ENCODE measurements at places on chromosomes 1 and 21.

GRCh38 chr1:97869441-97869840, 51.4 kb downstream of the DPYD start:
- DNase-seq = no peak
- H3K27ac ChIP-seq = no peak overlapping the region
- H3K4me3 ChIP-seq = no peak overlapping the region
- peaks cover 8% of the 10 kb centered on the region for H3K4me1 ChIP-seq

GRCh38 chr1:239601108-239601507, 214.7 kb downstream of the CHRM3 start:
- no peaks in the 10 kb centered on the region for H3K27me3 ChIP-seq
- no peak overlapping the region for H3K4me3 ChIP-seq
- DNase-seq = no peak
- H3K4me1 ChIP-seq = no peaks in the 10 kb centered on the region
- H3K27ac ChIP-seq = no peak overlapping the region
- H3K36me3 ChIP-seq = no peaks in the 10 kb centered on the region

GRCh38 chr21:36749935-36750575, 51.1 kb downstream of the SIM2 start:
- no peak overlapping the region for H3K27ac ChIP-seq

- no peak overlapping the region for H3K27ac ChIP-seq
- no peaks in the 10 kb centered on the region for H3K4me1 ChIP-seq
- no peak for DNase-seq
- H3K27me3 ChIP-seq = no peaks in the 10 kb centered on the region
- no peaks in the 10 kb centered on the region for H3K36me3 ChIP-seq
Measured at GRCh38 chr1:119391749-119392148, 23.2 kb downstream of the HAO2 start.

DNA sequence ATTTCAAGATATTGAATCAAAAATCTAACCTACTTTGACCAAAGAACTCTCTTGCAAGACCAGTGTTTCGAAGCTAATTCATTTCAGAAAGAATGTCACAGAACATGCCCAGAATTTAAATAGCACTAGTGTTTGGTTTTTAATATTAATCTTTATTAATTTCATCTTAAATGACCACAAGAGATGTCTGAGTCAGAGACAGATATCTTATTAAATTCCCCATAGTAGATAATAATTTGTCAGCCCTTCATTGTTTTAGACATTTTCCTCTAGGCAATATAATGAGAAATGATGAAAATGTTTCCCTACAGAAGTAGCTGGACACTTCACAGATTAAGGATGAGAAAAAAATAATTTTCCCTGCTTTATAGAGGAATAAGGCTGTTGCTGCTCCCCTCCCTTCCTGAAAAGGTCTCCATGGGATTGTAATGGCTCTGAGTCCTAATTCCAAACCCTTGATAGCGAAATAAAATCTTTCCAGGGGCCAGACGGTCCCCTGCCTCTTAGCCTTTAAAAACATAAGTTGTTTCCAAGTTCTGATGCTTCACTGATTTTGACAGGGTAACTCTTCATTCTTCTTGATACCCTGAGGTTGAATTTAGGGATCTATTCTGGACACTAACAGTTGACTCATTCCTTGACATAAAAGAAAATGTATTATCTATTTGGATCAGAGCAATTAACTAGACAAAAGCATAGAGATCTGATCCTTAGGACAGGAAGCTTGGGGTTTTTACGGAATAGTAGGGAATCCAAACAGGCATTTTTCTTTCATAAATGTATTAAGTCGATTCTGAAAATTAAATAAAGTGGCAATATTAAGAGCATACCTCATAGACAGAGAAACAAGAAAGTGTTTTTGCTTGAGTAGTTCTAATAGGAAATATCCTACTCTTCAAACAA, 820.8 kb downstream of the BRINP3 start:
- H3K4me1 ChIP-seq = no peaks in the 10 kb centered on the region
- no peaks in the 10 kb centered on the region for H3K27me3 ChIP-seq
- H3K27ac ChIP-seq = no peak overlapping the region
- DNase-seq = no peak

DNA sequence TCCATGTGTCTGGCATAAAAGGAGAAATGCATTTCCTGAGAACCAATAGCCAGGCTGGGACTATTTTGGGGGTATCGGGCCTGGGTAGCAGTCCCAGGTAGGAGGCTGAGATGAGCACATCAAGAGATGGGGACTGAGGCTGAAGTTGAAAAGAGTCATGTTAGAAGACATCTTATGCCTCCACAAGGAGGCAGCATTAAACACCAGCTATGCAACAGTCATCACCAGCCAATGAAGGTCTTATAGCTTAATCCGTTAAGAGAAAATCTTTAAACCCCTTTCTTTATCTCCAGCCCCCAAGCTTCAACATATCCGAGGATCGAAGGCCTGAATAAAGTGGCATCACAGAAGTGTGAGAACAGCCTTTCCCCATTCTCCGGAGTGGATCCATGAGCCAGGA, 640.7 kb upstream of the PTBP2 start:
- no peaks in the 10 kb centered on the region for H3K36me3 ChIP-seq
- H3K27me3 ChIP-seq = no peaks in the 10 kb centered on the region
- DNase-seq = no peak
- H3K4me1 ChIP-seq = no peaks in the 10 kb centered on the region

DNA sequence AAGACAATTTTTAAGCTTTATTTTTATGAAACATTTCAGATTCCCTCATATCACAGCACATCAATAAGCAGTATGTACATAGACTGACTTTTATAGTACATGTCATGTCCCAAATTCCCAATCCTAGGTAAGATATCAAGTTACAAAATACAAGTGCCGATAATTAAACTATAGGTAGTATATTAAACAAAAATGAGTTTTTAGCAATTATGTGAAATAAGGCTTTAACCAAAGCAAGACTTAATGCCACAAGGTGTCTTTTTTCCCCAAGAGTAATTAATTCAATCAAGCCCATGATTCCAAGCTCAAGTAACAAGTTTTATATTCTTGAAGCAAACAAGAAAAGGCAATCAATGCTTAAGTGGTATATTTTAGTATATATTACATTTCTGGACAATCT, 4.9 kb downstream of the EXOC8 start:
- H3K36me3 ChIP-seq = no peaks in the 10 kb centered on the region
- no peak overlapping the region for H3K4me3 ChIP-seq
- no peaks in the 10 kb centered on the region for H3K27me3 ChIP-seq
- no peak for DNase-seq

DNA sequence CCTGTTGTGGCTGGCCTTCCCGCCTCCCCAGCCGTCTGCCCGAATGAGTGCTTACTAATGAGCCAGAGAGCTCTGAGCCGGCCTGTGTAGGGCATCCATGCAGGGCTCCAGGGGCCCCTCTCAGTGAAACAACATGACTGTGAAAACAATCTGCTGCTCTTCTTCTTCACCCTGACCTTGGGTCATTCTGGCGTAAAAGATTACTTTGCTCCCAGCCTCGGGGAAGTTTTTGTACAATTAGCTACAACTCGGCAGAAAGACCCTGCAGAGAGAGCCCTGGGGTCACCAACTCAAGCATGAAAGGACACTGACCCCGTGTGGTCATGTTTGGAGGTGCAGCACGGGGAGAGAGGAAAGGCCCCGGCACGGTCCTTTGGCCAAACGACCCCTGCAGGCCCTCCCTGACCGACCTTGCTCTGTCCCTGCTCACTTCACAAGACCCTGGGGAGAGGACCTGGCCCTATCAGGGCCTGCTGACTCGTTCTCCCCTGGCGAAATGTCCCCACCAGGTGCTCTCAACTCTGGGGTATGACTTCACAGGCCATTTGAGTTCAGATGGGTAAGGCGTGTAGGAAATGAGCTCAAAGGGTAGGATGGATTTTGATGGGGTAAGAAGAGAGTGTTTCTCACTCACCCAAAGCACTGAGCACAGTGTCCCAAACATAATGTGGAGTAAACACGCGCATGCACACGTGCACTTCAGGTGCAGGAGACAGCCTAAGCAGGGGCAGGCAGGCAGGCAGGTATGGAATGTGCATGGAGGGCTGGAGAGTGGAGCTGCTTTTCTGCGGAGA, 22.9 kb upstream of the FAM20B start:
- no peaks in the 10 kb centered on the region for H3K36me3 ChIP-seq
- H3K4me3 ChIP-seq = no peak overlapping the region
- peak; percentile 65 for DNase-seq

- no peak overlapping the region for H3K4me3 ChIP-seq
- H3K27me3 ChIP-seq = no peaks in the 10 kb centered on the region
- no peaks in the 10 kb centered on the region for H3K36me3 ChIP-seq
- H3K4me1 ChIP-seq = peaks cover 69% of the 10 kb centered on the region
- no peak for DNase-seq
Measured at GRCh38 chr1:39395357-39395831, 96.0 kb upstream of the BMP8A start.

DNA sequence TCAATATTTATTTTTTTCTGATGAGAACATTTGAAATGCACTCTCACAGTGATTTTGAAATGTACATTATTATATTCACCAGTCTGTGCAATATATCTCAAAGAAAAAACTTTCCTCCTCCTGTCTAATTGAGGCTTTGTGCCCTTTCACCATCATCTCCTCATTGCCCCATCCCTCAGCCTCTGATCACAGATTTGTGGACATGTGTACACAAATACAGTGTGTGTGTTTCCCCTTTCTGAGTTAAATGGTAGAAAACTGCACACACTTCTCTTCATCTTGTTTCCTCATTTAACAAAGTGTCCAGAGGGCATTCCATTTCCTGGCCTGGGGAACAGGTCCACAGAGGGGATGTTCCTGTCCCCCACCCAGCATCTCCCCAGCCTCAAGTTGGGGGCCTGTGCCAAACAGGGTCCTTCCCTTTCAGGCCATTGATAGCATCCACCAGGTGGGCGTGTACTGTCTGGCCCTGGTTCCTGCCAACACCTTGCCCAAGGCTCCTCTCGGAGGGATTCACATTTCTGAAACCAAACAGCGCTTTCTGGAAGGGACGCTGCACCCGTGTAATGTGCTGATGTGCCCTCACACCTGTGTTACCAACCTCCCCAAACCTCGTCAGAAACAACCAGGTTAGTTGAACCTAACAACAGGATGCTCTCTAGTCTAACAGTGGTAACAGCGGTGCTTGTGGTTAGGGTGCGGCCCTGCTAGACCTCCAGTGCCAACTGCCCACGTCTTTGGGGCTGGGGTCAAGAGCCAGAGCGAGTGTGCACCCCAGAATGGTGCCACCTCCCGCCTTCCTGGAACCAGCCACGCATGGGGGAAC, 54.6 kb downstream of the S100B start:
- H3K4me3 ChIP-seq = no peak overlapping the region
- DNase-seq = no peak
- H3K27ac ChIP-seq = no peak overlapping the region
- no peaks in the 10 kb centered on the region for H3K4me1 ChIP-seq
- H3K36me3 ChIP-seq = no peaks in the 10 kb centered on the region

- no peak overlapping the region for H3K4me3 ChIP-seq
- no peak overlapping the region for H3K27ac ChIP-seq
- no peaks in the 10 kb centered on the region for H3K36me3 ChIP-seq
- no peaks in the 10 kb centered on the region for H3K27me3 ChIP-seq
Measured at GRCh38 chr1:217214551-217214950, 416.3 kb downstream of the GPATCH2 start.

- no peaks in the 10 kb centered on the region for H3K36me3 ChIP-seq
- H3K4me1 ChIP-seq = no peaks in the 10 kb centered on the region
Measured at GRCh38 chr1:240258910-240259309, 167.2 kb downstream of the FMN2 start.

DNA sequence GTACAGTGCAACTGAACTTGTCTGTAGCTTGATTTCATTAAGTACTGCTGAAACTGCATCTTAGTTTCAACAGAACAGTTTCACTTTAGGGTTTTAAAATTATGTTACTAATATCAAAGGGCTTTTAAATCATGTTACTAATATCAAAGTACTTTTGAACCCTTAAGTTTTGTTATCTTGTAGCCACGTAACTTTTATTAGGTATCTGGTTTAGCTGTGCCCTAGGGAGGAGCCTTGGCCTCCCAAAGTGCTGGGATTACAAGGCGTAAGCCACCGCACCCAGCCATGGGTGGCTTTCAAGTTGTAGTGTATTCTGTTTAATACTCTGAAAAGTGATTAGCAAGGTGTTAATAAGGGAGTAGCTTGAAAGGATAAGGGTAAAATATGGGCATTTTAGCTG, 2.0 kb downstream of the KDM4A start:
- H3K27ac ChIP-seq = peak overlapping the region; percentile 9
- peaks cover 11% of the 10 kb centered on the region for H3K36me3 ChIP-seq
- peak overlapping the region; percentile 98 for H3K4me3 ChIP-seq
